ENCODE measurements at places on chromosomes 2 and 18. TPM values are rescaled to one million over a fixed set of nuclear protein-coding genes. Genes with fewer than 3 reads are reported as not detected.
A peak's percentile ranks its signal among the peaks of the same experiment; 100 is the strongest.

The ERBB4 gene
- total RNA-seq: not detected

DNA sequence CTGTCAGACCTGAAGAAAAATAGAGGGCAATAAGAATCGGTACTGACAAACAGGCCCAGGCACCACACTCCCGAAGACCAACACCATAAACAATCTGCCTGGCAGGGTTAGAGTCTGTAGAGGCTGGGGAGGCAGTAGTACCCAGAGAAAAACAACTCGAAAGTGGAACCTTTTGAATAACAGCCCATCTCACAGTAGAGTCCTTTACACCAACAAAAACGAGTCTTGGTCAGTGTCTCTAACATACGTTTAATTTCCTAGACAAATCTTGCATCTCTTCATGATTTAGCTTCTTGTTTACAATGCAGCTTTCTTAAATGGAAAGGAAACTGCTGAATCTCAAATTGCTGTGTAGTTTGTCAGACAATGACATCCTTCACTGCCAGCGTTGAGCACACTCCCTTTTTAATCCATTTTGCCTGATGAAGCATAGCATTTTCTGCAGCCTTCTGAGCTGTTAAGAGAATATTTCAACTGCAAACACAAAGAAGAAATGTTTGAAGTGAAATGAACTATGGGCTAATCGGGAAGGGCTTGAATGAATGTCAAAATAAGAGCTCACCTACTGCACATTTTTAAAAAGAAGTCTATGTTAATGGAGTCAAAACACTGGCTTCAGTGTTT is 73.1 kb upstream of the DSG1 start:
- H3K36me3 ChIP-seq: no peaks in the 10 kb centered on the region
- DNase-seq: no peak
- H3K27me3 ChIP-seq: no peaks in the 10 kb centered on the region
- H3K4me1 ChIP-seq: no peaks in the 10 kb centered on the region

- H3K27ac ChIP-seq: peak overlapping the region; percentile 65
- H3K4me3 ChIP-seq: peak overlapping the region; percentile 93
- H3K27me3 ChIP-seq: peaks cover 78% of the 10 kb centered on the region
- peak; percentile 39 for DNase-seq
- H3K36me3 ChIP-seq: no peaks in the 10 kb centered on the region
- peaks cover 27% of the 10 kb centered on the region for H3K4me1 ChIP-seq
Measured at GRCh38 chr2:104854498-104855220, 744 bp downstream of the POU3F3 start.

GRCh38 chr2:79824086-79824786 is 311.4 kb downstream of the CTNNA2 start:
- no peak overlapping the region for H3K27ac ChIP-seq
- DNase-seq: no peak
- H3K4me3 ChIP-seq: no peak overlapping the region
- no peaks in the 10 kb centered on the region for H3K4me1 ChIP-seq

GRCh38 chr2:75340560-75340959 is 141.2 kb upstream of the TACR1 start:
- no peak for DNase-seq
- no peak overlapping the region for H3K27ac ChIP-seq
- no peaks in the 10 kb centered on the region for H3K27me3 ChIP-seq
- H3K4me3 ChIP-seq: no peak overlapping the region

DNA sequence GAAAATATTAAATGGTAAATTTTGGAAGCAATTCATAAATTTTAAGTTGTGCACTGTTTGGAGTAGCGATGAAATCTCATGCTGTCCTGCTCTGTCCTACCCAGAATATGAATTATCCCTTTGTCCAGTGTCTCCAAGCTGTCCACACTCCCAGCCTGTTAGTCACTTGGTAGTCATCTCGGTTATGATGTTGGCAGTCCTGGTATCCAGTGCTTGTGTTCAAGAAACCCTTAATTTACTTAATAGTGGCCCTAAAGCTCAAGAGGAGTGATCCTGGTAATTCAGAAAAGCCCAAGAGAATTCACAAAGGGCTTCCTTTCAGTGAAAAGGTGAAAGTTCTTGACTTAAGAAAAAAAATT is 71.8 kb upstream of the STAM2 start:
- no peaks in the 10 kb centered on the region for H3K36me3 ChIP-seq
- no peak overlapping the region for H3K4me3 ChIP-seq
- H3K4me1 ChIP-seq: peaks cover 2% of the 10 kb centered on the region
- H3K27me3 ChIP-seq: peaks cover 9% of the 10 kb centered on the region
- DNase-seq: no peak

- no peaks in the 10 kb centered on the region for H3K36me3 ChIP-seq
- no peak overlapping the region for H3K27ac ChIP-seq
- no peak for DNase-seq
- no peak overlapping the region for H3K4me3 ChIP-seq
- peaks cover 2% of the 10 kb centered on the region for H3K27me3 ChIP-seq
- no peaks in the 10 kb centered on the region for H3K4me1 ChIP-seq
Measured at GRCh38 chr18:78247615-78248289, 731.9 kb upstream of the SALL3 start.

DNA sequence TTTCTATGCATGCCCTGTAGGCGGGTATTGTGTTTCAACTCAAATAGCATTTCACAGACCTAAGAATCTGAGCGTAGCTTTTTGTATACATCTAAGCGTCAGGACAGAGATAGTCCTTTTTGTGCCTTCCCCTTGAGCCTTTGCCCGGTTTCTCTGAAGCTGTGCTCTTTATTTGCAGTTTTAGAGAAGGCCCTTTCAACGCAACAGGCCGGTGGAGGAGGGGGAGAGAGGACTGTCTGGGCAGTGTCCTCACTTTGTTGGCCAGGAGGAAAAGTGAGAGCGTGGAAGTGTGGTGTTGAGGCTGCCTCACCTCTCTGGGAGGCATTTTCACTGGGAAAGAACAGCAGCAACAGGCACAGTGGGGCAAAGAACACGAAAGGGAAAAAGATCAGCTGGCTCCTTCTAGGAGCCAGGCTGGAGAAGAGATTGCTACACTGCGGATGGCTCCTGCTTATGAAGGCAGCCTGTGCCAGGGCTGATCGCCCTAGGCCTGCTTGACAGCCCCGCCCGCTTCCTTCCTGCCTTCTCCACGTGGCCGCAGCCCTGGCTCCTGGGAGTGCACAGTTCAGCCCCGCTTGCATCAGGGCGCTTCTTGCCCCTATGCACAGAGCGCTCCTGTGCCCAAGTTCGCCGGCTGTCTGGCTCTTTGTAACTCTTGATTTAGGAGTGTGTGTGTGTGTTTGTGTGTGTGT is 195.6 kb upstream of the POU3F3 start:
- peaks cover 8% of the 10 kb centered on the region for H3K4me1 ChIP-seq
- H3K27me3 ChIP-seq: peaks cover 45% of the 10 kb centered on the region
- no peaks in the 10 kb centered on the region for H3K36me3 ChIP-seq
- peak; percentile 38 for DNase-seq
- H3K27ac ChIP-seq: no peak overlapping the region

- H3K27me3 ChIP-seq: no peaks in the 10 kb centered on the region
- no peaks in the 10 kb centered on the region for H3K36me3 ChIP-seq
- no peak overlapping the region for H3K4me3 ChIP-seq
- DNase-seq: no peak
- H3K4me1 ChIP-seq: no peaks in the 10 kb centered on the region
- no peak overlapping the region for H3K27ac ChIP-seq
Measured at GRCh38 chr18:53887447-53887846, 337.0 kb downstream of the MBD2 start.

- peak; percentile 68 for DNase-seq
- H3K27ac ChIP-seq: peak overlapping the region; percentile 83
- H3K4me1 ChIP-seq: peaks cover 65% of the 10 kb centered on the region
- H3K36me3 ChIP-seq: no peaks in the 10 kb centered on the region
- H3K27me3 ChIP-seq: peaks cover 2% of the 10 kb centered on the region
Measured at GRCh38 chr2:96527286-96528005, 9.1 kb upstream of the ARID5A start.

All from activated naive CD8-positive, alpha-beta T cell treated with anti-CD3 and anti-CD28 coated beads, Interleukin-2, amount 10 ng/mL, durations not matched to agents 7 days and 5 days (primary cell).